NK-92 treated with Interleukin-12 subunit alpha and Interleukin-12 subunit beta, amount 100 ng/mL, for 24 hours (cell line): ENCODE measurements at places on chromosomes 2 and 18.

DNA sequence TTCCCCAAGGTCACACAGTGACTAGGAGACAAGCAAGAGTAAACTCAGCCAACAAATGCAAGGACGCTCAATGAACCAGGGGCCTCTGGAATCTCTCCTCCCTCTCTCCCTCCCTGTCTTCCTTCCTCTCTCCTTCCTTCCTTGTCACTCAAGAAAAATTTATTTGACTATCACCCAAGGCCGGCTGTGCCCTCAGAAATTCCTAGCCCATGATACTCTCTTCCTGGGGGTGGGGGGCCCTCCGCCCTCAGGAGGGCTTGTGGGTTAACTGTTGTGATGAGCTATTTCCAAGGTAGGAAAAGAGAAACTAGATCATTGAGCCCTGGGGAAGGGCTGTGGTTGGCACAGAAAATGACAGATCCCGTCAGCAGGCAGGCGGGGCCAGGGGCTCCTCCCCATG is 21.7 kb downstream of the INHBB start:
- no peak for DNase-seq

- no peak for DNase-seq
Measured at GRCh38 chr2:123434546-123435395, 590.3 kb upstream of the CNTNAP5 start.

DNA sequence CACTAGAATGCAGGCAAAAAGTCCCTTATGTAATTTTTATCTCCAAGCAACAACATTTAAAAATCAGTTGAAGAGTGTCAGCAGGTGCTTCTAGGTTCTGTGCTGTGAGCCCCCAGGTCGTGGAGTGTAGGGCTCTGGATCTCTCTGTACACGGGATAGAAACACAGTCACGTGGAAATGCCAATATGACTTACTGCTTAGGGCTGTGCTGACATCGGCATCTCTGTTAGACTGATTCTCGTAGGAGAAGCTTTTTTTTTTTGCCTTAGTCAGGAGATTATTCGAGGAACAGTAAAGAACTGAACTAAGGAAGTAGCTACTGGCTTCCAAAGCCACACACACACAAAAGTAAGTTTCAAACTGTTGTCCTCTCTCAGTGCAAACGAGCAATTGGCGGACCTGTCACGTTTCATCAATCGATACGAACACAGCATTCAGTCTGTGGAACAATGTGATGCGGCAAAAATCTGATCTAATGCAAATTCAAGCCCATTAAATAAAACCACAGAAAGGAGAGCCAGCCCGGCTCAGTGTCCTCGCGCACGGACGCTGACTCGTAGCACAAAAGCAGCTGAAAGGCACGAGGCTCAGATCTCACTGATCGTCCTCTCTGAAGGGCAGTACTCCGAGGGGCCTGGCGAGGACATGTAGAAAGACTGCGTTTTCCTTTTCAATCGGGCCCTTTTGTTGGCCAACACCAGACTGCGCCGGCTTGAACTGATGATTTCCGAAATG is 41.5 kb downstream of the PRELID3A start:
- no peak for DNase-seq

- no peak for DNase-seq
Measured at GRCh38 chr2:12718711-12719399, 2.1 kb downstream of the TRIB2 start.

DNA sequence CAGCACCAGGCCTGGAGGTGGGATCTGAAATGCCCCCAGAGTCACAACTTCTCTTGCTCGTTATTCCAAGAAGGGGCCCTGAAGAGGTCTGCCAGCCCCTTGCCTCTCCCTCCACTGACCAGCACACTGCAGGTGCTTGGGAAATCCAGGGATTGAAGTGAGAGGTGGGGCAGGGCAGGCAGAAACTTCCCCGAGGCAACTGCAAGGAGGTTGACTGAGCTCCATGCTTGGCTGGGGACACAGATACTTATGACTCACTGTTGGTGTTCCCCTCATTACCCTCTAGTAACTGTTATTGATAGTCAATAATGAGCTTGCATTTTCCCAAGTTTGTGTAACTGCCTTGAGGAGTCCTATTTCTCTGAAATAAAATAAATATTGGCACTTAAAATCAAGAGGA is 47.5 kb downstream of the MARCO start:
- no peak for DNase-seq

DNA sequence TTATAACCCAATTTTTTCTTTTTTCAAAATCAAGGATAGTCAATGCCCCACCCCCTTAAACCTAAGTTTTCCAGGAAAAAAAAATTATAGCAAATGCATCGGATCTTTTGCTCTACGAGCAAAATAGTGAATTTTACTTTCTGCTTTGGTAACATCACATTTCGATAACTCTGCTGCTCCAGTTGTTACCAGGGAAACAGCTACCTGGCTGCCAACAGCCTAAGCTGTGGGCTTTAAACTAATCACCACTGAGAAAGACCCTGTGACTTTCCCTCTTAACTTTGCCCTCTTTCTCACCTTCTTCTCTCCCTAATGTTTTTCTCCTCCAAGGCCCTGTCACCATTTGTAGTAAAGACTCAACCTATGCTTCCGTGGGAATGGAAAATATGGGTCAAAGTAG is 145.5 kb downstream of the ABCA12 start:
- no peak for DNase-seq

GRCh38 chr2:169358016-169358415 is 4.3 kb downstream of the LRP2 start:
- DNase-seq, result no peak

DNA sequence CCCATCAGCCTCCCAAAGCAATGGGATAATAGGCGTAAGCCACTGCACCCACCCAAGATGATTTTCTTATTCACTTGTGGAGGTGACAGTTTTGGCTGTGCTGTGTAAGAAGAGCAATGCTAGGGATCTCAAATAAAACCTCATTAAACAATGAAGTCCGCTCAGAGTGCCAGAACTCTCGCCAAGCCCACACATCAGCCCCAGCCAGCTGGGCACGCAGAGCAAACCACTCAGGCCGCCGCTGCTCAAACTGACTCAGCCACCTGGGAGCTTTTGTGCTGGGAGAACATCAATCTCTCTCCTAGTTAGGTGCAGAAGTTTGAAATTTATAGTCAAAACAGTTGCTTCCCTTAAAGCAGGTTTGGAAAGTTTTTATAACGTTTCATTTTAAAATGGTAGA is 47.6 kb downstream of the RNF152 start:
- no peak for DNase-seq

- DNase-seq, result no peak
Measured at GRCh38 chr2:20013126-20013849, 820 bp upstream of the MATN3 start.

DNA sequence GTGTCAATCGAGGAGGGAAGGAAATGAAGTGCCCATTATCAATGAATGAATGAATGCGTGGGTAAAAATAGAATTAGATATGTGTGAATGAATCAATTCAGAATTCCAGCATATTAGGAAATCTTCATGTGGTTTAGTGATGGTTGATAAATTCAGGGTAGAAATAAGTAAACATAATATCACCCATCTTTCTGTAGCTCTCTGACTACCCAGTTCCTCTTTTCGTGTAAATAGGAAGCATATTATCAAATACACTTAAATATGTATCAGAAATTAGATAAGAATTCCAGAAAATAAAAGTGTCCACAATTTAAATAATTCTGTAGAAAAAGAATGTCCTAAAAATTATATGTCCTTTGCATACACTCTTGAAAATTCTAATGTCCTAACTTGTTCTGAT is 552.9 kb upstream of the LRATD1 start:
- DNase-seq, result no peak

DNA sequence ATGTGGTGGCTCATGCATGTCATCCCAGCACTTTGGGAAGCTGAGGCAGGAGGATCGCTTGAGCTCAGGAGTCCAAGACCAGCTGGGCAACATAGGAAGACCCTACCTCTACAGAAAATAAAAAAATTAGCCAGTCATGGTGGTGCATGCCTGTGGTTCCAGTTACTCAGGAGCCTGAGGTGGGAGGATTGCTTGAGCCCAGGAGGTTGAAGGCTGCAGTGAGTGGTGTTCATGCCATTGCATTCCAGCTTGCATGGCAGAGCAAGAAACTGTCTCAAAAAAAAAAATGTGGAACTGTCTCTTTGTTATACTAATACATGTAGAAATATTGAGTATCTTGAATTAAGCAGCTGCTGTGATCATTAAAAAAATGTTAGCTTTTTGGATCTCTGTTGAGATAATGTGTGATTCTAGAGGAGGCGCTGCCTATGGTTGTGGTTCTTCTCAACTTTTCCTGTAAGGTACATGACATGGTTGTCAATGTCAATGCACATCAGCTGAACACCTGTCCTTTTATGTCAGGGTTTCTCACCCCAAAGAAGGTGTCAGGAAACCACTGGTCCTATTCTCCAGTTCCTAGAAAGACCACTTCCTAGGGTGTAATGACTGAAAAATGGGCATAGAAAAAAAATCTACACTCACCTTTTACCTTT is 34.7 kb upstream of the IL1RL1 start:
- no peak for DNase-seq

DNA sequence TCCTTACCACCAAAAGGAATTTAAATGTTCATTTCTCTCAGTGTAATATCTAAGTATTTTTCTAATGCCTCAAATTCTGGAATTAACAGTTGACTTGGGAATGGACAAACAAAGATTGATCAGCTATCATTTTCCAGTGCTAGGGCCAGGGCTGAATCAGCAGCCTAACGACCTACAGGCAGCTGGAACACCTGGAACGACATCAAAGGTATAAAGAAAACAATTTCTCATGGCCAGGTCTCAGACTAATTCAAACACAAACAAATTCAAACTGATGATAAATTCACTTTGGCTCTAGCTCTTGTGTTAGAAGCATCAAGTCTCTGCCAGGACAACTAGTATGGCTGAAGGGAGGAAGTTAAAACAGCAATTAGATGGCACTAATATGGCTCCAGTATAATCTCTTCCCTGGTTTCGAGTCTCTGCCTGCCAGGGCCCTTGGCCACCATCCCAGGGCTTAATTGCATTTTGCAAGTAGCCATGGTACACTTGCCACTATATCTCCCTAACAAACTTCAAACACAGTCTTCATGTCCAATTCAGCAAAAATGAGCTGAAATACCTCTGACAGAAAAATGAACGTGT is 70.2 kb upstream of the FSHR start:
- no peak for DNase-seq

DNA sequence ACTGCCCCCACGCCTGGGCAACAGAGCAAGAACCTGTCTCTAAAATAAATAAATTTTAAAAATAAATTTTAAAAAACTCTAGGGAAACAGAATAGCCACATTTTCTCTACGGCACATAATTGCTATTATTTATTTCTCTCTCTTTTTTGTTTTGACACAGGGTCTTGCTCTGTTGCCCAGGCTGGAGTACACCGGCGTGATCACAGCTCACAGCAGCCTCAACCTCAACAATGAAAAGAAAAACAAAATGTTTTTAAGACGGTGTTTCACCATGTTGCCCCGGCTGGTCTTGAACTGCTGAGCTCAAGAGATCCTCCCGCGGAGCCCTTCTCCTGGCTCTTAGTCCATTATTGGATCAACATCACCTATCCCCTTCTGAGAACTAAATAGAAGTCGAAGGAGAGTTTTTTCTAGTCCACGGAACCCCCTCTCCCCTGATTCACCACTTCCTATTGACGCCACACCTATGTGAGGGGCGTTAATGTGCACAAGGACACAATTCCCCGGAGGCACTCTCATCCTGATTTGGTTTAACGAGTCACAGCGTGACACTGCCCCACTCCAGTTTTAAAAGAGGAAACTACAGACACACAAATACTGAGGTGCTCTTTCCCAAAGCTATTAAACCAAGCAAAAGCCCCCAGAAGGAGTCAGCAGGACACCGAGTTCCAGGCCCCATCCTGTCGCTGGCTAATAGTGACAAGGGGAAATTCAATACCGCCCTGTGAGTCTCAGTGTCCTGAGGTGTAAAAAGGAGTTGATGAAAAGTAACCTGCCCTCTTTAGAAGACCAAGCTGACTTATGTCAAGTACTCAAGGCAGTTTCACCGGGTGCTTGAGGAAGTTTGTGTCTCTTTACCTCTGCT is 1.1 kb downstream of the NPC1 start:
- peak; percentile 16 for DNase-seq

DNA sequence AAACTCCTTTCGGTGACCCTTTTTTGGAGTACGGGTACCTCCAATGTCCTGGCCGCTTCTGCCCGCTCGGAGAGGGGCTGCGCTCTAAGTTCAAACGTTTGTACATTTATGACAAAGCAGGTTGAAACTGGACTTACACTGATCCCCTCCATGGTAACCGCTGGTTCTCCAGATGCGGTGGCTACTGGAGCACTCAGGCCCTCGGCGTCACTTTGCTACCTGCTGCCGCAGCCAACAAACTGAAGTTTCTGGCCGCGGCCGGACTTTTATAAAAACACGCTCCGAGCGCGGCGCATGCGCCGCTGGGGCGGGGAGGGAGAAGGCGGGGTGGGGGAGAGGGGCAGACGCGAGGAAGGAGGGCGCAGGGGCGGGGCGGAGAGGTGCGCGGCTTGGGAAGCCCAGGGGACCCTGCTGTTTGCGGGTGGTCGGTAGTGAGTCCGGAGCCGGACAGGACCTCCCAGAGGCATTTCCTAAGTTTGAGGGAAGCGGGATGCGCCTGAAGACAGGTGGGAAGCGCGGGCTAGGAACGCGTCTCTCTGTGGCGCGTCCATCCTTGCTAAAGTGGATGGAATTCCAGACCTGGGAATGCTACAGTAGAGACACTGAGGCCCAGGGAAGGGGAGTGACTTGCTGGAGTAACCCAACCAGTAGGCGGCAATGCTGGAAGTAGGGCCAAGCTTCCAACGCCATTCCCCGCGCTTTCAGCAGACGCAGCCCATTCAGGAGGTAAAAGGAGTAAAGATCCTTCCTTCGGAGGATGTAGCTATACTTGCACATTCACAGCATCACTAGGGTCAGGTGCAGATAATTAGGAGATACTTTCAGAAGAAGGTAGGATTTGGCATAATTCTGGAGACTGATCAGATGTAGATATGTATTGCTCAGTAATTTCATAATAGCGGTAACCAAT is at the start of gene CXCR4:
CXCR4 (minus strand) TSS at position 241 of the 910 bp plus-strand sequence; CDS start at position 152, 89 bp downstream.
- peak; percentile 82 for DNase-seq

GRCh38 chr2:187715590-187715989 is 161.4 kb upstream of the TFPI start:
- no peak for DNase-seq

DNA sequence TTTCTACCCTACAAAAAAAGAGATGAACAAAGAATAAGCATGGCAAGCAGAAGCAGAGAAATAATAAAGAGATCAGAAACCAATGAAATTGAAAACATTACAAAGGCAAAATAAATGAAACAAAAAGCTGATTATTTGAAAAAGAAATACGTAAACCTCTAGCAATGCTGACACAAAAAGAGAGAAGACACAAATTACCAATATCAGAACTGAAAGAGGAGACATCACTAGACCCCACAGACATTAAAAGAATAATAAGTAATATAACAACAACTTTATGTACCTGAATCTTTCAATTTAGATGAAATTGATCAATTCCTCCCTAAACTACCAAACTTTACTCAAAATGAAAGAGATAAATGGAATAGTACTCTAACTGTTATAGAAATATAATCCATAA is 75.9 kb downstream of the TMEM163 start:
- DNase-seq, result no peak

DNA sequence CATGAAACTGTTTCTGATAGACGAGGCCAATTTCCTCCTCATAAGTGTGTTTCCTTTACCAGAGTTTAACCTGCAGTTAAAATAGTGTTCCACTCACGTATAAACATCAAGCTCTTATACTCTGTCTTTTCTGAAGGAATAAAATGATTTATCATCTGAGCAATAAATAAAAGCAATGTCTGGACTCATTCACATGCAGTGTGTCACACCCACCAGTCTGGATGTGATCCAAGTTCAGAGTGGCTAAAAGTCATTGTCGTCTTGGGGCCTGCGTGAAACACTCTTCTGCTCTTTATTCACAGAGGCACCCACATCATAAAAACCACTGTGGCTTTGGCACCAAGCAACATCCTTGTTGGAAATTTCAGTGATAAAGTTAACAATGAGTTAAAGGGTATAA is 19.5 kb upstream of the SLC9A4 start:
- no peak for DNase-seq

GRCh38 chr18:23068011-23068410 is 67.3 kb upstream of the CABLES1 start:
- DNase-seq, result no peak
